Activated naive CD8-positive, alpha-beta T cell treated with anti-CD3 and anti-CD28 coated beads, Interleukin-2, amount 10 ng/mL, durations not matched to agents 7 days and 5 days (primary cell): ENCODE measurements at places on chromosomes 13 and 19.

- no peak for DNase-seq
These were observed 48.3 kb downstream of the DNM2 start for GRCh38 chr19:10766049-10766623.

GRCh38 chr13:102170305-102170704, 231.5 kb downstream of the FGF14 start:
- no peak for DNase-seq

GRCh38 chr13:47033216-47033615, 136.4 kb upstream of the HTR2A start:
- no peak for DNase-seq

GRCh38 chr13:111251646-111252445, 68.6 kb upstream of the TEX29 start:
- no peak for DNase-seq
